ENCODE measurements at places on chromosomes 6 and 20.

DNA sequence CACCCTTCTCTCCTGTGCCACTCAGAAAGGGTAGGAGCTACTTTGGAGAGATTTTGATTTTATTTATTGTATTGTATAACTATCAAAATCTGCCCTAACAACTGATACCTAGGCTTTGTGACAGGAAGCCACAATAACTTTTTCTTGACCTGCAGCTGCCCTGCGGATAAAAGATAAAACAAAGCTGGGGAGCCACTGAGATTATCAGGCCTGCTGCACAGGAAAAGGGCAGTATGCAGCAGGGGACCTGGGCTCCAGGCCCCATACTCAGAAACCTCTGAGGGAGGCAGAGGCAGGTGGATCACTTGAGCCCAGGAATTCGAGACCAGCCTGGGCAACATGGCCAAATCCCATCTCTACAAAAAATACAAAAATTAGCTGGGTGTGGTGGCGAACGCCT, 980 bp upstream of the SNX21 start:
- DNase-seq: no peak

DNA sequence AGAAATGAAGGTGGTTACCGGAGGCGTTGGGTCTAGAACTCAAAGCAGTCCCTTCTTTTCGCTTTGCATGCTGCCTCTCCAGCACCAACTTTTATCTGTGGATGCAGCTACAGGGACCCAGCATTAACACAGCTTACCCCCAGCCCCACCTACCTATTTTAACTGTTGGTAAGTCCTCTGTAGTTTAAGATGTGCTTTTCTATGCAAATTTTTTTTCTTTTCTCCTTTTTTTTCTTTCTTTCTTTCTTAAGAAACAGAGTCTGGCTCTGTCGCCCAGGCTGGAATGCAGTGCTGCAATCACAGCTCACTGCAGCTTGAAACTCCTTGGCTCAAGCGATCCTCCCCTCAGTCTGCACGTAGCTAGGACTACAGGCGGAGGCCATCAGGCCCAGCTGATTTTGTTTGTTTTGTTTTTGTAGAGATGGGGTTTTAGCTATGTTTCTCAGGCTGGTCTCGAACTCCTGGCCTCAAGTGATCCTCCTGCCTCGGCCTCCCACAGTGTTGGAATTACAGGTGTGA, 6.5 kb upstream of the USP45 start:
- DNase-seq: no peak

DNA sequence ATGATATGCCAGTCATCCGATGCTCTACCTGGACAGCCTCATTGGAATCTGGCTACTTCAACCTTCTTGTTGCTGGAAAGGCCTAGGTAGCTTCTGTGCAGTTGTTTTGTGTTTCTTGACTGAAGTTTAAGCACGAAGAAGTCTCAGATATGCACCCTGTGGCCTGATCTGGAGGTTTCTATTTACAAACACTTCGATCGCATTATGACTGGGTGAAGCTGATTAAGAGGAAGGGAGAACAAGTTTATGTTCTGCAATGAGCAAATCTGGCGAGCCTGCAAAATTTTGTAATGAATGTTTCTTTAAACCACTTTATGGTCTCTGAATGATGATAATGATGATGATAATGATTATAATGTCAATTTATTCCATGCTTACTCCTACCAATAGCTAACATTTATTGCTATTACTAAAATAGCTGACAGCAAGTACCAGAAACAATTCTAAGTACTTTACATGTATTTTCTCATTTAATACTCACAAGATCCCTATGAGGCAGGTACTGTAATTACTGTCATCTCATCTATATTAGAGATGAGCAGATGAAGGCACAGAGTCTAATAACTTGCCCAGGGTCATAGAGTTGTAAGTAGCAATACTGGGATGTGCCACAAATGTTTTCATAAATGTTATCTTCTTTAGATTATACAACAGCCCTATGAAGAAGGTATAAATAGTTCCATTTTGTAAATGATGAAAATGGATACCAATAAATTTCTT, 126.1 kb upstream of the UST start:
- DNase-seq: no peak

- no peak for DNase-seq
Observed at GRCh38 chr20:4767084-4767483, 45.4 kb downstream of the PRND start.

DNA sequence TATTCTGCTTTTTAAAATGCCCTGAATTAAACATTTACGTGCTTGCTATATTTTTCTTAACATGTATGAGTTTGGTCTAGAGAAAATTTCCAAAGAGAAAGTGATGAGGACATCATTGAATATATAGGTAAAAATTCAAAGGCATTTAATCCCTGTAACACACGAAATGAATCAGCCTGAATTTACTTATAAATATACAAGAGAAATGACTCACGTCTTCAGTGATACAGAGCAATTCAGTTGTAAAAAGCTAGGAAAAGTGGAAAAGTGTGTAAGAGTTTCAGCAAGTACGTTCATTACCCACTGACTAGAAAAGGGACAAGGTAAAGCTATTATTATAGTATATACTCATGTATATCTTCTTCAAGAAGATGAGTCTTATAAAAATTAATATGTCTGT, 124.8 kb downstream of the HIVEP1 start:
- no peak for DNase-seq

GRCh38 chr6:83221889-83222479, 28.8 kb downstream of the RWDD2A start:
- no peak for DNase-seq

- no peak for DNase-seq
Observed at GRCh38 chr6:46080111-46080510, 49.7 kb upstream of the ENPP4 start.

- DNase-seq: no peak
Observed at GRCh38 chr6:50236164-50236563, 186.4 kb upstream of the DEFB112 start.

- no peak for DNase-seq
Observed at GRCh38 chr6:84546427-84546914, 217.9 kb downstream of the TBX18 start.

DNA sequence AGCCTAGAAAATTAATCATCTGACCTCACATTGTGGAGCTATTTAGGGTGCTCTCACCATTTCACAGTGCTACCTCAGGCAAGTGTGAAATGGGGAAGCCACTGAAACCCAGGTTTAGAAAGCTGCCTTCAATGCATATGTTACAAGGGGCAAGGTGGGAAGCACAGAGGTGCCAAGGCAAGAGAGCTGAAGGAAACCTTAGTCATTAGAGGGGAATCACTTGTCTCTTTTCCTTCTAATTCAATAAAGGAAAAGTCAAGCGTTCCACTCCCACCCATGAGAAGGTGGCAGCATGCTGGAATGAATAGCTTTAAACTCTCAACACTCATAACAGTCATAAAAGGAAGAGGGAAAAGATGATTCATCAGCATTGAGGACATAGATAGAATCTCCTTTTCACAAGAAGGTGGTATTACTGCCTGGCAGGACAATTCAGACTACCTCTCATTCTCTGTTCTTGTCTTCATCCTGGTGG, 251.9 kb upstream of the IRAK1BP1 start:
- no peak for DNase-seq

DNA sequence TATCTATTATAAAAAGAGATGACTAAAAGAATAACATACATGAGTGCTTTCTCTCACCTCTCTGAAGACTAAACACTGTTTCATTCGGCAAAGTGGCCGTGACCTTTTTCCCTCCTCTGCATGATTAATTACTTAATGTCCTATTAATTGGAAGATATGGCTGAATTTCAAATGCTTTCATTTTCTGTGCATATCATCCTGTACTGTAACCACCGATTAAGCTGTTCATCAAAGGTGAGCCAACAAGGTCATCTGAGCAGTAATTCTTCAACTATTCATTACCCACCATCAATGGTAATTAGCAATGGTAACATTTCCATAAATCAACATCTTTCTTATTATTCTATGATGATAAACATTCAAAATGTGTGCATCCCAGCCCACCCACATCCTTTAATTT, 125.2 kb downstream of the PTPRK start:
- DNase-seq: no peak

- DNase-seq: no peak
Observed at GRCh38 chr6:159089443-159089842, 44.7 kb upstream of the TAGAP start.

- no peak for DNase-seq
Observed at GRCh38 chr6:14381829-14382677, 264.5 kb downstream of the CD83 start.

- DNase-seq: no peak
Observed at GRCh38 chr6:102039441-102039840, 645.9 kb downstream of the GRIK2 start.

GRCh38 chr6:21836277-21836676, 242.7 kb downstream of the SOX4 start:
- DNase-seq: no peak

- DNase-seq: no peak
Observed at GRCh38 chr20:41540918-41541317, 77.3 kb downstream of the CHD6 start.

DNA sequence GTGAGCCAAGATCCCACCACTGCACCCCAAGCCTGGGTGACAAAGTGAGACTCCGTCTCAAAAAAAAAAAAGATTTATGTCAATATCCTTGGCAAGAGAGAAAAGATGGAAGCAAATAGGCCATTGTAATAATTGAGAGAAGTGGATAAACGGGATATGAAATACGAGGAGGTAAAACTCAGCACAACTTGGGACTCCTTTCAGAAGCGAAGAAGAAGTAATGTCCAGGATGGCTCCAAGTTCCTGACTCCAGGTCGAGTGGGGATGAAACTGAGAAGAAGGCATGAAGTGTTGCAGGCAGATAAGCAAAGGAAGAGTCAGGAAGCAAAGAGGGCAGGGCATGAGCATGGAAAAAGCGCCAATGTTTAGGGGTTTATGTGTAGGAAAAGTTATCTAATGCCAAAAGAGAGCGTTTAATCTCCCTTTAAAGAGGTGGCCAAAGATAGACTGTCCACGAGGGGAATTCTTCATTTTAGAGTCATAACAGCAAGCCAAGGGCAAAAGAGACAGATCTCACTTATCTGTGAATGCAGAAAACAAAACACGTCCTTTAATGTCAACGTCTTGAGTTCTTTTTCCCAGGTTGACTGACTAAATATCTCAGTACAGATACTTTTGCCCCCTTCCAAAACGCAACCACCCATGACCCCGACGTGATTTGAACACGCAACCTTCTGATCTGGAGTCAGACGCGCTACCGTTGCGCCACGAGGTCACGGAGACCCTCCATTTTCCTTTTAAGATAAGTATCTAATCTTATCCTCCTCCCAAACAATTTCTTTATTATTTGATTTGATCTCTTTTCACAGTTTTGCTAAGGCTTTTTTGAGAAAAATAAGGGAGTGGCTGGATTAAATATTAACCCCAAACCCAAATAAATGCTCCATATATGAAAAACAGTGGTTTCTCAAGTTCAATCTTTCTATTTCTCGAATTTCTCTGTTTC, 46.3 kb upstream of the BTN3A2 start:
- DNase-seq: no peak

- DNase-seq: no peak
Observed at GRCh38 chr20:2446845-2447244, 23.7 kb downstream of the SNRPB start.

- DNase-seq: no peak
Observed at GRCh38 chr6:65052626-65053025, 654.4 kb downstream of the EYS start.

DNA sequence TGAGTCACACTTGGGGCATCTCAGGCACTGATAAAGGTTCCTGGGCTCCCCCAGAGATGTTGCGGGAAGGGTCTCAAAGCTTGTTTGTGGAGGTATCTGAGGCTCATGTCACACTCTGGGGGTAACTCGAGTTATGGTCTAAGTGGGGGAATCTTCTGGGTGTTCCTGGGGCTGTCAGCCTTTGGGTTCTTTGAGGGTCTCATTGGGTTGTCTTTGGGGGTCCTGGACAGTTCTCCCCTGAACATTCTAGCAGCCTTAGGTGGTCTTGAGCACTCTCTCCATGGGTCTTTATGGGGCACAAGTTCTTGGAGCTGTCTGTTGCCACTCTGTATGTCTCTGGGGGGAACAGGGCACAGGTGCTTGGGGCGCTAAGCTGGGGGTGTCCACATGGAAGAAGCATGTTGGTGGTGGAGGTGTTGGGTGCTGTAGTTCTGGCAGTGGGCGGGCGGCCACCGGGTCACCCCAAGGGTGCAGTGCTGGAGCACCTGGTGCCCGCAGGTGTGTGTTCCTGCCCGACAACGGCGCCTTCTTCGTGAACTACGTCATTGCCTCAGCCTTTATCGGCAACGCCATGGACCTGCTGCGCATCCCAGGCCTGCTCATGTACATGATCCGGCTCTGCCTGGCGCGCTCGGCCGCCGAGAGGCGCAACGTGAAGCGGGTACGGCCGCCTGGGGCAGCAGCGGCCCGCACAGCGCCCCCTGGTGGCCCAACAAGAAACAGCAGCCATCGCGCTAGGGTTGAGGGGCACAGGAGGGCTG, 7.1 kb upstream of the CAPN11 start:
- peak; percentile 21 for DNase-seq
